NCI-H69 (cell line): ENCODE measurements at places on chromosomes 7 and 10.
A peak's percentile ranks its signal among the peaks of the same experiment; 100 is the strongest.

- DNase-seq = no peak
These were observed 119.2 kb downstream of the DPP6 start for GRCh38 chr7:154171422-154171821.

DNA sequence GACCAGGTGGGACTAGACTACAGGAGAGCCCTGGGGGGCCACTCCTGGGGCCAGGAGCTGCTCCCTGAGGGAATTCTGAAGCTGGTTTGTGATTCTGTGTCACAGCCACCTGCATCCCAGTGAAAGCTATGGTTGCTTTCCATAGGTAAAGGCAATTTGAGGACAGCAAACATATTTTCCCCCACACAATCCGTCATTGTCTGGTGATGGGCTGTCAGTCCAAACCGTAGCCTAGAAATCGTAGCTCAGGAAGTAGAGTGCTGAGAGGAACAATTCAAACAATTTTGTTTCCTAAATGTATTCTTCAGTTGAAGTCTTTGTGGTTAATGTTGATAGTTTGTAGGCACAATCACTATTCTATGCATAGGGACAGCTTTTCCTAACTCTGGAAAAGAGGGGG is 106.0 kb upstream of the INSYN2A start:
- DNase-seq = no peak

DNA sequence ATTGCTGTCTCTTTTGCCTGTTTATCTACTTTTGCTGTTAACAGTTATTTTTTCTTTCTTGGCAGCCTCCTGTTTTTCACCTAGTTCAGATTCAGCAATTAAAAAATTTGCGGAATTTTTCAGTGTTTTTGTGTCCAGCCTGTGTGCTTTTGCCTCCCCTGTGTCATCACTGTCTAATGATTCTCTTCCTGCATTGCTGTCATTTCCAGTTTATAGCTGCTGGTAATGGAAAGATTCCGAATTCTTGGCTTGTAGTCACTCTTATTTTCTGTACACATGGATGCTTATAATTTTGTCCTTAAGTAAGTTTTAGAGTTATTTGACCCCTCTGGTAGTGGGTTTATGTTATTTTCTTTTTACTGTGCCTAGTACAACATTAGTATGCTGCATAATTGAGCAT is 25.1 kb downstream of the GLRX3 start:
- DNase-seq = no peak

- no peak for DNase-seq
These were observed 40.8 kb upstream of the HGF start for GRCh38 chr7:81810476-81811155.

- DNase-seq = peak; percentile 77
These were observed 48.6 kb downstream of the MALSU1 start for GRCh38 chr7:23347682-23348180.

DNA sequence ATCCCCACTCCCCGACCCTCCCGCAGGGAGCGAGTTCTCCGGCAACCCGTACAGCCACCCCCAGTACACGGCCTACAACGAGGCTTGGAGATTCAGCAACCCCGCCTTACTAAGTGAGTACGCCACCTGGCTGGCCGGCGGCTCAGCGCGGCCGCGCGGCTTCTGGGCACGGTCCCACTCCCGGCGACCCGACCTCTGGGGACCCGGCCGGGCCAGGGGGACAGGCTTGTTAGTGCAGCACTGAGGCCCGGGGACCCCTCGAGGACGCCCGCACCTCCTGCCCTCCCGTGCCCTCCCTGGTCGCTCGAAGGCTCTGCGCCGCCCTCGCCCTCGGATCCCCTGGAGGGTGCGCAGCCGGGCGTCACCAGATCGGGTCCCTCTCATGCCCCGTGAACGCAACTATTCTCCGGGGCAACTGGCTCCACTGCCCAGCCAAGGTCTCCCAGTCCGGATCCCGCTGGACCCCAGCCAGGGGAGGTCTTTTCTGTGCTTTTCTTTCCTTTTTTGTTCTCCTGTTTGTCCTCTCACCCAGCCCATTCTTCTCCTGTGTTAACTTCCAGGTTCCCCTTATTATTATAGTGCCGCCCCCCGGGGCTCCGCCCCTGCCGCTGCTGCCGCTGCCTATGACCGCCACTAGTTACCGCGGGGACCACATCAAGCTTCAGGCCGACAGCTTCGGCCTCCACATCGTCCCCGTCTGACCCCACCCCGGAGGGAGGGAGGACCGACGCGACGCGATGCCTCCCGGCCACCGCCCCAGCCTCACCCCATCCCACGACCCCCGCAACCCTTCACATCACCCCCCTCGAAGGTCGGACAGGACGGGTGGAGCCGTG is 81.8 kb downstream of the PAX2 start:
- DNase-seq = peak; percentile 46

DNA sequence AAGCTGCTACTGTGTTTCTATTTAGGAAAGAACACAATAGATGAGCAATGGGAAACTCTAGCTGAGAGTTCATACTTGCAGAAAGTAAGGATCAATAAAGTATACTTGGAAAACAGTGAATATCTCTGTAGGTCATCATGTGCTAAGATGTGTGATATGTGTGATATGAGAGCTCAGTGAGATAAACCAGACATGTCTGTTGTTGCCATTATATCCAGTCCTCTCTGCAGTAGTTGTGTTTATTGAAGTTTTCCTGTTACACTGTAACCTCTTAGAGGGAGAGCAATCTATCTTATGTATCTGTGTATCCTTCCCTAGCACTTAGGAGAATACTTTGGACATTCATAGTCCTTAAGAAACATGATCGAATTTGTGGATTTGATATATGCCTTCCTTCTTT is 19.1 kb downstream of the TRUB1 start:
- no peak for DNase-seq

DNA sequence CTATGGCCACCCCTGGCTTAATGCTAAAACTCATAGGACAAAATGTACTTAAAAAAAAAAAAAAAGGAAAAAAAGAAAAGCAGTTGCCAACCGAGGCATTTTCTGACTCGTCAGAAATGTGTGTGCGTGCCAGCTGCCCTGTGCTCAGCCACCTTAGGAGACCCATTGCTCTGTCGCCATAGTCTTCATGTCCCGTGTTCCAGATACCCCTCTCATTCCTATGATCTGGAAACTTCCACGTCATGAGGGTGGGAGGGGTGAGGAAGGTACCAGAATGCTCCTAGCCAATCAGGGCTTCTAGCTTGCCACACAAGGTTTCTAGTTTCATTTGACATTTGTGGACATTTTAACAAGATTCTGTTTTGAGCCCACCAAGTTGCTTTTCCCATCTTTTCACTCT is 212.9 kb downstream of the TCF7L2 start:
- no peak for DNase-seq

GRCh38 chr10:78648256-78648860 is 420.4 kb upstream of the ZMIZ1 start:
- DNase-seq = no peak

- peak; percentile 88 for DNase-seq
These were observed 11.0 kb downstream of the TWIST1 start for GRCh38 chr7:19106241-19107080.

DNA sequence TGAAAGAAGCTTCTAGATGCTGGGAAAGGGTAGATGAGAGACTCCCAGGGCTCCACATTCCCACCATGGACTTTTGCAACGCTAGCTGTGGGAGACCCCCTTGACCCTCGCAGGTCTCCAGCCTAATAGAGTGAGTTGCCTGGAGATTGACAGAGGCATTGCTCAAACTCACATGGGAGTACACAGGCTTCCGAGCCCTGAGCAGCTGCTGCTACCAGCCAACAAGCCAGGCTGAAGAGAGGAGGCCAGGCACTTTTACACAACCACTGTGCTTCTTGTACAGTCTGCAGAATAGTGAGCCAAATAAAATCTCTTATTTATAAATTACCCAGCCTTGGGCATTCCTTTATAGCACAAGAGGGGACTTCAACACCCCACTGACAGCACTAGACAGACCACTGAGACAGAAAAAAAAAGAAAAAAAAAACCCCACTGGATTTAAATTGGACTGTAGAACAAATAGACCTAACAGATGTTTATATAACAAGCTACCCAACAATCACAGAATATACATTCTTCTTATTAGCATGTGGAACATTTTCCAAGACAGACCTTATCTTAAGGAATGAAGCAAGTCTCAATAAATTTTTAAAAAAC is 146.2 kb downstream of the ZFAND4 start:
- no peak for DNase-seq

DNA sequence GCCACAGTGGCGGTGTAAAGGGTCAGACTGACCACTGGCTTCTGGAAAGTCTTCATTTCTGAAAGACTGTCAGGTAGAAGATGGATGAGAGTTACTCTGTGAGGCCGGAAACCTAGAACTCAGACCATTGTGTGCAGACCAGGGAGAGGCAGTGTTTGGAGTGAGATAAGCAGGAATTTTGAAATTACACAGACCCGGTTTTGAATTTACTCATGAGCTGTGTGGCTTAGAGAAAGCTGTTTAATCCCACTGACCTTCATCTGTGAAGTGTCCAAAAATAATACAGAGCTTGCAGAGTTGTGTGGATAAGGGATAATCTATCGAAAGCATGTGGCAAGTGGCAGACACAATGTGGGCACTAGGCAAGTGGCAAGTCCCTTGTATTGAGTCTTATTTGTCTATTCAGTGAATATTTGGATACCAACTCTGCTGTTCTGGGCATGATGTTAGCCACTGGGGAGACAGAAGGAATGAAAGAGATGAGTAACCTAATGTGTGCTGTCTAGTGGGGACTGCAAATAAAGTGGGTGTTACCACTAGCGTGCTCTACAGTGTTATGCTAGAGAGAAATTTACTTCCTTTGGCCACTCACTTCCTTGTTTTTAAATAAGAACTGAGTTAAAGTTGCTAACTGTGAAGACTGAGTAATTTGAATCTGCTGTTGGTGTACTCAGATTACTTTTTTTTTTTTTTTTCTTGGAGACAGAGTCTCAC is 69.4 kb downstream of the KIAA1217 start:
- no peak for DNase-seq

GRCh38 chr10:113414543-113414942 is 138.3 kb upstream of the HABP2 start:
- no peak for DNase-seq

DNA sequence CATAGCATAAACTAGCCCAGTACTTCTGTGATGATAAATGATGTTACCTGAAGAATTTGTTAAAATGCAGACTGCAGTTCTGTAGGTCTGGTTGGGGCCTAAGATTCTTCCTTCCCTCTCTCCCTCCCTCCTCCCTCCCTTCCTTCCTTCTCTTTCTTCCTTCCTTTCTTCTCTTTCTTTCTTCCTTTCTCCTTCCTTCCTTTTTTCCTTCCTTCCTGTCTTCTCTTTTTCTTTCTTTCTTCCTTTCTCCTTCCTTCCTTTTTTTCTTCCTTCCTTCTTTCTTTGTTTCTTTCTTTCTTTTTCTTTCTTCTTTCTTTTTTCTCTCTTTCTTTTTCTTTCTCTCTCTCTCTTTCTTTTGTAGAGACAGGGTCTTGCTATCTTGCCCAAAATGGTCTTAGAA is 3.7 kb upstream of the SLC25A28 start:
- no peak for DNase-seq

DNA sequence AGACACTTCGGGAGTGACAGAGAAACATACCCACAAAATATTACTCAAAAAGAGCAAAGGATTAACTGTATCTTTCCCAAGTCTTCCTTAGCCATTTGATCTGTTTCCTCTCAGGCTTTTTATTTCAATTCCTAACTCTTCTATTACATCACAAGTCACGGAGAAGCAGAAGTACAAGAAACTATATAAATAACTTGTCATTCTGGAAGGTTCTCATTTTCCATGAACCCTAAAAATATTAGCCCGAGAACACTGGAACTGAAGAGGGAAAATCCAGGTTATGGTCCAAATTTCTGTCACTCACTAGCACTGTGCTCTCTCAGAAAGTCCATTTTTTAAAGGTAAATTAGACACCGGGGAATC is 98.0 kb downstream of the GRB10 start:
- DNase-seq = no peak

DNA sequence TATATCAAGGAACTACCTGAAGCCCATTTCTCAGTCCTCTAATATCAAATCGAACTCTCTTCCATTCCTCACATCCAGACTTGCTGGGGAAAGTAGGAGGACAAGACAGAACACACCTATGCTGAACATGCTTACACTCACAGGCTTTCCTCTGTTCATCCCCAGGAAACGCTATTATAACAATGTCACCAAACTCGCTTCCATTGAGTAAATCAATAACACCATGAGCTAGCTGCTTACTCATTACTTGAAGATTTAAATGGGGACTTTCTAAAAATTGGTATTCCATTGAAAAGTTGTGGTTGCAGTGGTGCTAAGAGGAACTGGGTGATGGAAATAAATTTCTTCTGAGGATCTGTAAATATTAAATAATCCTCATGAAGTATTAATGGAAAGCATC is 88.8 kb downstream of the SLC25A13 start:
- DNase-seq = no peak

DNA sequence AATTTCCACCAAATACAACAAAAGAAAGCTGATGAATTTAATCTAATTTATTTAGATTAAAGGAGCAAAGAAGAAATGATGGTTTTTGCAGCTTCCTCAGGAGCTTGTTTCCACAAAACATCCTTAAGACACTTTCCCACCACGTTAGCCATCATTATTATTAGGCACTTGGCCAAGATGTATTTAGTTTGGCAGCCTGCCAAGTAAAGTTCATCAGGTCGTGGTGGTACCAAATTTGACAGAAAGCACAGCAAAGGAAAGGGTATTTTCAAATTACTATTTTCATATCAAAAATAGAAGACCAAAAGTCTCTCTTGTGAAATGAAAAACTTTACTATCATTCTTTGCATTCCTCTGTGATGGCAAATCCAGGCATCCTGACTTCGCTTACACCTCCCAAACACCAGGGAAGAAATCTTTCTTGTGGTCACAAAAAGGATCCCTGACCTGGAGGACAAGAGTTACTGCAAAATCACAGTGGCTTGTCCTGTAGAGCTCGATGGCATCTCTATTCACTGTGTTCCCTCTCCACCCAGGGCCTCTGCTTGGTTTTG is 123.1 kb upstream of the INHBA start:
- DNase-seq = peak; percentile 3

DNA sequence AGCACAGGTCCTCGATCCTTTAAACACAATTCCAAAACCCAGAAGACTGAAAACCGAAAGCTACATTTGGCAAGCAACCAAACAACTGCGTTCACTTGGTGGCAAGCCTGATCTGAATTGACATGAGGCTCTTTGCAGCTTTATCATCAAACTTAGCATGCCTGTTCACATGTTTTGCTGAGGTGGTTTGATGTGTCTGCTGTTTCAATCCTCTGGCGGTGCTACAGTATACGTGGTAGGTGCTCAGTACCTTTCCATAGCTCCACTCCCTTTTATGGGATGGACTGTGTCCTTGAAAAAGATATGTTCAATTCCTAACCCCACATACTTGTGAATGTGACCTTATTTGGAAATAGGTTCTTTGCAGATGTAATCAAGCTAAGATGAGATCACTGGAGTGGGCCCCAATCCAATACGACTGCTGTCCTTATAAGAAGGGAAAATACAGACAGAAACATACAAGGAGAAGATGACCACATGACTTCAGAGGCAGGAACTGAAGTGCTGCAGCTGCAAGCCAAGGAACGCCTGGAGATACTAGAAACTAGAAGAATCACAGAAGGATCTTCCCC is 33.4 kb downstream of the CCDC6 start:
- peak; percentile 26 for DNase-seq

- DNase-seq = no peak
These were observed 46.6 kb downstream of the C1GALT1 start for GRCh38 chr7:7228967-7229366.
